ENCODE measurements at places on chromosomes 4 and X.

DNA sequence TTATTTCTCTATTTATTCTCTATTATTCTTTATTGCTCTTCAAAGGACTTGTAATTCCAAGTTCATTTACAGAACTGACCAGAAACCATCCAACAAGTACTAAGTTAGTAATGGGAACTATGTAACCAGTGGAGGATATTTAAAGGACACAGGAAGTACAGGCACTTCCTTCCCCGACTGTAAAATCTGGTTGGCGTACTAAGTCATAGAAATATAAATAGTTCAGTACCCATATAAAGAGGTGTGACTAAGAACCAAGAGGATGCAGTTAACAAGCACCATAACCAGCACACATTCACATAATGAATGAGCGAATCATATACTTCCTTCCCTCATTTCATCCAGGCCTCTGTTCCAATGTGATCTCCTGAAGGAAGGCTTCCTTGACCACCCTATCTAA lies 3.6 kb upstream of the EIF4E start:
- DNase-seq, result no peak

- DNase-seq, result no peak
Measured at GRCh38 chr4:76341063-76341462, 34.5 kb downstream of the STBD1 start.

DNA sequence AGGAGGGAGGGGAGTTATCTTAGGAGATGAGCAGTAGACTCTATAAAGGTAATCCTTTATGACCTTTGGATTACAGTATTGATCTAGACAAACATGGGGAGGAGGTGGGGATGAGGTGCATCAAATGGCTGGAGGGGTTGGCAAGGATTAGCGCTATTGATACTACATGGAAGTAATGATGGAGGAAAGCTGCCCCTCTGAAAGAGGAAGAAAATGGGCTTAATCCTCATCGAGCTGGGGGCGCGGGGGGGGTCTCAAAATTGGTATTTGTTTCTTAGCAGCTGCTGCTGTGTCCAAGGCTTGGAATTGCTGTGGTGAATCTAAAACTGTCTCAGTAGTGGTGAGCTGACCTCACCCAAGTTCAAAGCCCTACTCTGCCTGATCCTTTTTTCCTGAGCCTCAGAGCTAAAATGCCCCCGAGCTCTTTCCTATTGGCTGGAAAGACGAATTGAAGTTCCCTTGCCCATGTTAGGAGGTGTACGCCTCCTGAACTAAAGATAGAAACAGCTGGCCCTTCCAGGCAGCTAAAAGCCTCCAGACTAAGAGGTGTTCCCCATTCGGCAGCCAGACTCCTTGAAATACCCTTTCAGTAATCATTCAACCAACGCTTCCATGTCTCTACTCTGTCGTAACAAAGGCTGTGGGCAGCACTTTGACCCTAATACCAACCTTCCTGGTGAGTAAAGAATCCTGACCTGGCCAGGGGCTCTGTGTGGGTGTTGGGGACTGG lies at the start of gene ITGB1BP2:
TSS of gene ITGB1BP2 (plus strand) at position 556 of the 730 bp plus-strand sequence. CDS start at position 613, 57 bp downstream.
- no peak for DNase-seq

DNA sequence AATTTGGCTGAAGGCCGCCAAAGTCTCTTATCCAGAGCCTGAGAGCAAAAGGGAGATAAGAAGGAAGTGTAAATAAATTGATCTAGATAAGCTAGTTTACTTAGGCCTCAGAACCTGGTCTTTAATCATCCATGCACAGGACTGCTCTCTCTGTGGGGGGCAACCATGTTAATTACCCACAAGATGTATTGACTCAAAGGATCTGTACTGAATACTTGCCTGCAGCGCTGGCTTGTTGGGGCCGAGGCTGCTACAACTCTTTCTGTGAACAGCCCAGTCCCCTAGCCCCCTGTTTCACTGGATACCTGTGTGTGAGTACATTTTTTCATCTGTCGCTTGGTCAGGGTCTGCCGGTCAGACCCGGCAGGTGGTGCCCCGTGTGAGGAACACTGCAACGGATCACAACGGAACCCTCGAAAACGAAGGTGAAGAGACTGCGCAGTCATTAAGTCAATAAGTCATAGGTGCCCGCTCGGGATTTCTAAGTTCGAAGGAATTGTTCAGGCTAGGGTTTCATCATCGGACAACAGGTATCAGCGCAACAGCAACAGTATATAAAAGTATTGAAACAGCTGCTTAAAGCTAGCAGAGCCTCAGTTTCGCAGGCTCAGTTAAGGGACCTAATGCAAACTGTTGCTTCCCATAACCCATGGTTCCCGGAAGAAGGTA lies 8.3 kb downstream of the MAGEA11 start:
- DNase-seq, result no peak

- no peak for DNase-seq
Measured at GRCh38 chr4:65669111-65670019, 924 bp downstream of the EPHA5 start.

- DNase-seq, result peak; percentile 82
Measured at GRCh38 chr4:57102050-57102624, 8.0 kb downstream of the IGFBP7 start.

- DNase-seq, result no peak
Measured at GRCh38 chrX:150051096-150051495, 112.8 kb upstream of the EOLA2 start.

GRCh38 chr4:3716631-3717235 lies 49.5 kb upstream of the ADRA2C start:
- no peak for DNase-seq

DNA sequence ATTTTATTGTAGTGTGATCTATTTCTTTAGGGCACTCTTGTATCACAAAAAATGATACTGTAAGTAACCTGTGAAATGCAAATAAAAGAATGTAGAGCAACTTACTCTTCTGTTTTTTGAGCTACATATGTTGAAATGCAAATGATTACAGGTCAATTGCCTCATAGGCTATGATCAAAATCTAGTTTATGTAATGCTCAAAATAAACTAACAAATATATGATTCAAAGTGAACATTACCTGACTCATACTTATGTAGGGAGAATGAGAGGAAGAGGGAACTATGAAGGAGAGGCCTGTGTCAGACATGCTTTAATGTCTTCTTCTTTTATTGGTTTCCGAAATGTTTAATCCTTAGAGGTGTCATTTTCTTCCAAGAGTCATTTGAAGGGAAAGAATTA lies 5.0 kb upstream of the RPS6KA3 start:
- DNase-seq, result no peak

GRCh38 chrX:47283015-47283771 lies 50.4 kb downstream of the USP11 start:
- no peak for DNase-seq

DNA sequence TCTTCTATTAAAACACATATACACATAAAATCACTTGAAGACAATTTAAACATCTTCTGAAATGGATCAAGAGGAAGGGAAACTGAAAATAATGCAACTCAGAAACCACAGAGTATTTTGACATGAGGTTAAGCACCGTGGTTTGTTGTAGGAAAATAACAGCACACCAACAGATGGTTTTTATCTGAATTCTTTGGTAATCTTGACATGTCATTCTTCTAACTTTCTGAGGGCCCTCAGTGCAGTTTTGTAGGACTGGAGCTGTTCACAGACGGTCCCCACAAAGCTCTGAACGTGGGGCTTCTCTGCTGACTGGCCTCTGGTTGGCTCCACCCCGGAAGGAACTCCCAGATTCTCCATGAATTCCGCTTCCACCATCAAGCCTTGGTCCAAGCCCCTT lies 16.0 kb upstream of the TLR8 start:
- no peak for DNase-seq

GRCh38 chr4:52641854-52642563 lies 17.1 kb downstream of the USP46 start:
- no peak for DNase-seq

GRCh38 chrX:41857670-41858069 lies 65.7 kb downstream of the CASK start:
- no peak for DNase-seq

GRCh38 chr4:42392436-42392835 lies 4.9 kb upstream of the SHISA3 start:
- no peak for DNase-seq

- no peak for DNase-seq
Measured at GRCh38 chr4:167028976-167029375, 205.3 kb downstream of the SPOCK3 start.

DNA sequence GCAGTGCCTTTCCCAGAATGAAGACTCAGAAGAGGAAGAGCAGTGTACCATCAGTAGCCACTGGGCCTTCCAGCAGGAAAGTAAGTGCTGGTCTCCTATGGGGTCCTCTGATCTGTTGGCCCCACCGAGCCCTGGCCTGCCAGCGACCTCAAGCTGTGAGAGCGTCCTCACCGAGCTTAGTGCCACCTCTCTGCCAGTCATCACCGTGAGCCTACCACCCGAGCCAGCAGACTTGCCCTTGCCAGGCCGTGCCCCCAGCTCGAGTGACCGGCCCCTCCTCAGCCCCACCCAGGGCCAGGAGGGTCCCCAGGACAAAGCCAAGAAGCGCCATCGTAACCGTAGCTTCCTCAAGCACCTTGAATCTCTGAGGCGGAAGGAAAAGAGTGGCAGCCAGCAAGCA lies 69.7 kb downstream of the STARD8 start:
- DNase-seq, result no peak

DNA sequence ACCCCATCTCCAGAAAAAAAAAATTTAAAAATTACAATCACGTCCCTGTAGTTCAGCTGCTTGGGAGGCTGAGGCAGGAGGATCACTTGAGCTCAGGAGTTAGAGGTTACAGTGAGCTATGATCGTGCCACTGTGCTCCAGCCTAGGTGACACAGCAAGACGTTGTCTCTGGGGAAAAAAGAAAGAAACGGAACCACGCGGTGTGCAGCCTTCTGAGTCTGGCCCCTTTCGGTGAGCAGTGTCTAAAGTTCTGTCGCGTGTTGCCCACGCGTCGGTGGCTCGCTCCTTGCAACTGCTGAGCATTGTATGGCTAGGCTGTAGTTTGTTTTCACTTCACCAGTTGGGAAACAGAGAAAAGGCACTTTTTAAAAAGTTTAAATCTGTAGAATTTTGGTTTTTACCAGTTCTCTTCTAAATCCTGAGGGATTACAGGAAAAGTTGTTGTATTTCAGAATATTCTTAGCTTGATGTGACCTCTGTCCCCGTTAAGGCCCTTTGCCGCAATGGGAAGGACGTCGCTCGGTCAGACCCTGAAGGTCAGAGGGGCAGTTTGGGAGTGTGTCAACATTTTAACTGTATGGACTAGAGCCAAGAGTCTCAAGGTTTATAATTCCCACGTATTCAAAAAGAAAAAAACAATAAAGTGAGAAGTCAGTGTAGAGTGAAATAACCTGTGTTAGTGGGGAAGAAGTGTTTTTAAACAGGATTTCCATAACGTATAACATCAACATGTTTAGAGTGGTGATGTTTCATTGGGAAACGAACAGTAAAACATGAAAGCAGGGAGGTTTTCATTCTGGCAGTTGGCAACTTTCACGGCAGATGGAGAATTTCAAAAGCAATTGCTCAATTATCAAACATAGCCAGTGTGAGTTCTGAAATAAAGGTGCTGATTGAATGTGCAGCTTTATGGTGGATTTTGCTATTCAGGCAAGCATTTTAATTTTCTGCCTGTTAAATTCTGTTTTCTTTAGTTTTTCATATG lies 45.8 kb upstream of the MSANTD1 start:
- no peak for DNase-seq

- DNase-seq, result no peak
Measured at GRCh38 chr4:76383001-76383400, 37.9 kb downstream of the CCDC158 start.

- no peak for DNase-seq
Measured at GRCh38 chr4:153060196-153060595, 124.1 kb downstream of the FHDC1 start.

DNA sequence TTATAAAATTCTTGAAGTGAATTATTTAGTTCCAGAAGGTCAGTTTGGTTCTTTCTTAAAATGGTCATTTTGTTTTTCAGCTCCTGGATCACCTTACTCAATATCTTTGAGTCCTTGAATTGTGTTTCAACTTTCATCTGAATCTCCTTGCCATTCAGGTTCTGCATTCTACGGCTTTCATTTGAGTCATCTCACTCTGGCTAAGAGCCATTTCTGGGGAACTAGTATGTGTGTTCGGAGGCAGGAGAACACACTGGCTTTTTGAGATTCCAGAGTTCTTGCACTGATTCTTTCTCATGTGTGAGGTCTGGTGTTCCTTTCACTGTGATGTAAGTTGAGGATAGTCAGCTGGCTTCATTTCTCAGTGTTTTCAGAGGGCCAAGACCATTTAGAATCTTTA lies 708.4 kb upstream of the FRG1 start:
- no peak for DNase-seq

DNA sequence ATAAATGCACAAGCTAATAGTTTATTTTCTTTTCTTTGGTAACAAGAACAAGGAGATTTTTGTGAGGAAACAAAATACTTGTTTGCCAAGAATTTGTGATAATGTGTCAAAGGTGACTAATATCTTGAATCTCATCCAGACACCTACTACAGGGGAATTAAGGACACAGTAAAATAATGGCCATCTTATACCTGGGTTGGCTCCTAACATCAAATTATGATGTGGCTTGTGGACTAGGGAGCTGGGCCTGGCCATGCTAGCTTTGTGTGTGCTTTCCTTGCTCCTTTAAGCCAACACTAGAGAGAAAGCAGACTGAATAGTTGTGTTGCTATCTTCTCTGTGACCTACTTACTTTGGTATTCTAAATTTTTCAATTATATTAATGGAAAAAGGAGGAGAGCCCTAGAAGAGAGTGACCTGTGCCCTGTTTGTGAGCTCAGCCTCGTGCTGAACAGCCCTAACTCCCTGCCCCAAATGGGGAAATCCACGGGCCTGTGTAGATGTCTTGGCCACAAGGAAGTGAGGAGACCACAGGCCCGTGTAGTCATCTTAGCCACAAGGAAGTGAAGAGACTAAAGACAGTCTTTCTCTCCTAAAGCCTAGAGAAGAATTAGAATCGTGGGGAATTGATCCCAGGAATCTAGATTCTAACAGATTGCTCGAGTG lies 23.3 kb downstream of the ARHGAP24 start:
- DNase-seq, result no peak

DNA sequence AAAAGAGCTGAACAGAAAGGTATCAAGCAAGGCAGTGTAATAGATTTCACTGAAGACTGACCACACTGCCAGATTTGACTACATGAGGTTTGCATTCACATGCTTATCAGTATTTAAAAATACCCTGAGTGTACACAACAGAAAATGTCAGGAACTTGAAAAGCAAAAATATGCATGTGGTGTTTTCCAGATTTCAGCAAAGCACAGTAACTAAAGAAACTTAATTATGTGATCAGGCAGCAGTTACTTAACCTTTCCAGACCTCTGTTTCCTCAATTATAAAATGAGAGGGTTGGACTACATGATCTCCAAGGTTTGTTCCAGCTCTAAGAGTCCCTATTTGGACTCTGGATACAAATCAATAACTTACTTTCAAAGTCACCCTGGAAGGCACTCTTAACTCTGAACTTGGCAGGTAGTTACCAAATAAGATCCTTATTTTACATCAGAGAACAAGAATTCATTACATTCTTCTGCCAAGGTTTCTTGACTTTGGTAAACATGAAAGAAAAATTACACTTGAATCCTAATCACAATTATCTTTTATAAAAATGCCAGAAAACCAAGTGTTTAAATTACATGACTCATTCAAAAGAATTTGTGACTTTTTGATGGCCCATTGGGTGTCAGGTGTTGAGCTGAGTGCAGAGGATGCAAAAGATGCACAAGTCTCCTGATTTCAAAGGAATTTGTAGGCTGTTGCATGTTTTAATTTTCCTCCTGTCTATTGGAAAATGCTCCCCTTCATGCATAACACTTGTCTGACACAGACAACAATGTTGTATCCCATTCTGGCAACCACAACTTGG lies 241.6 kb downstream of the MGST2 start:
- DNase-seq, result no peak

- DNase-seq, result no peak
Measured at GRCh38 chrX:40971736-40972135, 113.5 kb upstream of the USP9X start.

GRCh38 chrX:152020888-152021287 lies 46.4 kb upstream of the GABRE start:
- no peak for DNase-seq

- no peak for DNase-seq
Measured at GRCh38 chr4:168019019-168019651, 73.2 kb upstream of the ANXA10 start.

Measured in brain pericyte (primary cell).